Esophagus muscularis mucosa (tissue), 4 donors: ENCODE measurements at places on chromosomes 13 and 19. TPM values are rescaled to one million over a fixed set of nuclear protein-coding genes. Genes with fewer than 3 reads are reported as not detected.

DNA sequence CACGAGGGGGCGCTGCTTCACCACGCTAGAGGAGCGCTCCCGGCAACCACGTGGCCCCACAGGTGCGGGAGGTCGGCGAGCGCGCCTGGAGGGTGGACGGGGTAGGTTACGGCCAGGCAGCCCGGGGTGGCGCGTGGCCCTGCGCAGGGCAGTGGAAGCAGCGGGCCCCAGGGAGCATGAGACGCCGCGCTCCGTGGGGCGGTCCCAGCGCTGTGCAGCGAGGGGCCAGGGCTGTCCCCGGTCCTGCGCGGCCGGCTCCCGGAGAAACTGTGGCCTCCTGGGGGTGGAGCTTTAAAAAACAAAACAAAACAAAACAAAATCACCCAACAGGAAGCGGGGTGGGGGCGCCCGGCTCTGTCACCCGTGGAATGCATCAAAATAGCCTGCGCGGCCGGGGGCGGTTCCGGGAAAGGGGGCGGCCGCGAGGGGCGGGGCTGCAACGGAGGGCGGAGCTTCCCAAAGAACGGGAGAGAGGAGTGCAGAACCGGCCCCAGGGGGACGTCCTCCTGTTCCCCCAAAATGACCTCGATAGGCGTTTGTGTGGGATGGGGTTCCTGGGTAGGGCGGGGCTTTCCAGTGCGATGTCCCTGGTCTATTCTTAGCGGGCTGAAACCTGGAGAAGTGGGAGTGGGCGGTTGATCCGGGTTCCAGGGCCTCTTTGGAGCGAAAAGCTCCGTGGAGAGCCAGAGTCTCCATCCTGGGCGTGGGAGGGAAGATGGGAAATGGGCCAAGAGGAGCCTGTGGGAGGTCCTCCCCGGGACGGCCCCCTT is 27.3 kb downstream of the NUMBL start:
- DNase-seq = peak; percentile 97
- peaks cover 14% of the 10 kb centered on the region for H3K4me1 ChIP-seq
- no peaks in the 10 kb centered on the region for H3K27me3 ChIP-seq
- peaks cover 15% of the 10 kb centered on the region for H3K36me3 ChIP-seq

GRCh38 chr19:45180936-45181335 is 2.4 kb downstream of the BLOC1S3 start:
- H3K27ac ChIP-seq = no peak overlapping the region
- no peak for DNase-seq
- H3K4me3 ChIP-seq = no peak overlapping the region
- H3K4me1 ChIP-seq = peaks cover 47% of the 10 kb centered on the region
- no peaks in the 10 kb centered on the region for H3K36me3 ChIP-seq

- peaks cover 17% of the 10 kb centered on the region for H3K4me1 ChIP-seq
- peaks cover 10% of the 10 kb centered on the region for H3K36me3 ChIP-seq
- H3K4me3 ChIP-seq = no peak overlapping the region
Measured at GRCh38 chr13:51276636-51277035, 54.4 kb downstream of the FAM124A start.

DNA sequence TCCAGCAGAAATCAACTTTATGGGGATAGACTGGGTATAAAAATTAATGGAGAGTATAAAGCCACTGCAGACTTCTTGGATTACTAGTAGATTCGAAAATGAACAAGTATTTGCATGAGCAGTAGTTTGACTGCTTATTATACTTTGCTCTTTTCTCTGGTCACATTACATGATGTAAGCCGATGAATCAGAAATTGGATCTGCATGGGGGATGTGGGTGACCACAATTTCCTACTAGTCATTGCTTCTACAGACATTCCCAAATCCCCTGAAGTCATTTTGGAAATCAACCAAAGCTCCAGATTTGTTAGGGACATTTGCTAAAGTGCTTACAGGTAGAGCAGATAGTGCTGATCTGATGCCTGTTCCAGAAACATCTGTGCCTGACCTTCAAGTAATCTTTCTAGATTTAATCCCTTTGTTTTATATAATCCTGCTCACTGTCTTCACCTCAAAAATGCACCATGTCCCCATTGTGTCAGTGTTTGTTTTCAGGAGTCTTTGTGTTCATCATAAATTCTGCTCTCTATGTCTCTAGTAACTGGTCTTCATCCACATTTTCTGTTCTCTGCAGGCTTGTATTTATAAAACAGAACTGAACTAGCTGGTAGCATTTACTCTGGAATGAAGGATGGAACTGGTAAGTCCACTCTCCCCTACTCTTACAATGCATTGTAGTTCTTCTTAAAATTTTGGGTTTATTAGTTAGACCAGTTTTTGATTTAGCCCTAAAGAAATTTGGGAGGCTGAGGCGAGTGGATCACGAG is 201.5 kb upstream of the CSNK1A1L start:
- no peaks in the 10 kb centered on the region for H3K4me1 ChIP-seq
- no peaks in the 10 kb centered on the region for H3K36me3 ChIP-seq
- no peak overlapping the region for H3K4me3 ChIP-seq

- H3K4me1 ChIP-seq = no peaks in the 10 kb centered on the region
- peak; percentile 70 for DNase-seq
- H3K36me3 ChIP-seq = no peaks in the 10 kb centered on the region
- no peak overlapping the region for H3K4me3 ChIP-seq
Measured at GRCh38 chr13:111872475-111873150, 194.3 kb upstream of the SOX1 start.

- DNase-seq = no peak
- H3K36me3 ChIP-seq = peaks cover 22% of the 10 kb centered on the region
- no peak overlapping the region for H3K27ac ChIP-seq
- no peak overlapping the region for H3K4me3 ChIP-seq
- H3K4me1 ChIP-seq = peaks cover 13% of the 10 kb centered on the region
Measured at GRCh38 chr19:9671655-9672054, 3.2 kb downstream of the ZNF562 start.

- no peak overlapping the region for H3K27ac ChIP-seq
- no peaks in the 10 kb centered on the region for H3K27me3 ChIP-seq
- no peaks in the 10 kb centered on the region for H3K36me3 ChIP-seq
- peaks cover 66% of the 10 kb centered on the region for H3K4me1 ChIP-seq
Measured at GRCh38 chr13:39897636-39898035, 242.2 kb downstream of the COG6 start.

DNA sequence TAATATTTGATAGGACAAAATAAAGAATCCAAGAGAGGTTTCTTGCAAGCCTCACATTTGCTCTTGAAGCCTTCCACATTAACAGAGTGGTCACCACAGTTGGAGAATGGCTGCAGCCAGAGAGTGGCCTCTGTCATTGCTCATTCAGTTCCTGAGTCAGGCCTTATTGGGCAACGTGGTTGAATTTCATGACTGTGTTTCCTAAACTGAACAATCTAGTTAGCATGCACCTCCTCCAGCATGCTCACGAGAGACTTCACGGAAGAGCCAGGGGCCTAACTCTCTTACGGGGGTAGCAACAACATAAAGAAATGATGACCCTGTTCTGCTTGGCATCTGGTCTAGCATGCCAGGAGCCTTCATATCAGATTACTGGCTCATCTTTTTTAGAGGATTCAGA is 9.6 kb upstream of the UBL3 start:
- H3K4me1 ChIP-seq = no peaks in the 10 kb centered on the region
- no peaks in the 10 kb centered on the region for H3K36me3 ChIP-seq
- no peak overlapping the region for H3K4me3 ChIP-seq
- no peak for DNase-seq

- H3K4me3 ChIP-seq = no peak overlapping the region
- peaks cover 8% of the 10 kb centered on the region for H3K4me1 ChIP-seq
- H3K27me3 ChIP-seq = no peaks in the 10 kb centered on the region
- no peak overlapping the region for H3K27ac ChIP-seq
- no peaks in the 10 kb centered on the region for H3K36me3 ChIP-seq
- DNase-seq = no peak
Measured at GRCh38 chr19:41478171-41478570, 35.2 kb downstream of the ERICH4 start.

DNA sequence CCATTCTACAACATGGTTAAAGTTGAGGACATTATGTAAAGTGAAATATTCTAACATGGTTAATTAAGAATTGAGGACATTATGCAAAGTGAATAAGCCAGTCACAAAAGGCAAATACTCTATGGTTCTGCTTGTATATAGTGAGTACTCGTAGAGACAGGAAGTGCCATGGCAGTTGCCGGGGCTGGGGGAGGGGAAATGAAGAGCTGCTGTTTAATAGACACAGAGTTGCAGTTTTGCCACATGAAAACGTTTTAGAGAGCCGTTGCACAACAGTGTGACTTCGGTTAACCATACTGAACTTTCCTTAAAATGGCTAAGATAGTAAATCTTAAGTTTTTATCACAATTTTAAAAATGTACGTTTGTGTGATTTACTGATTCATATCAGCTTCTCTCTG is 176.9 kb downstream of the SHISA2 start:
- no peak overlapping the region for H3K4me3 ChIP-seq
- peaks cover 11% of the 10 kb centered on the region for H3K27me3 ChIP-seq
- DNase-seq = no peak

The COX7A1 gene
- 65.8 TPM for total RNA-seq

The UBE2L5 gene
- not detected for total RNA-seq

The FAM216B gene
- total RNA-seq = not detected

The TUBA3C gene
- total RNA-seq = not detected

The KLK12 gene
- not detected for total RNA-seq

The CAPNS1 gene
- 225 TPM for total RNA-seq

The LILRB3 gene
- 36.1 TPM for total RNA-seq

The LACC1 gene
- 12.5 TPM for total RNA-seq
